ENCODE measurements at places on chromosomes 13 and 19.

DNA sequence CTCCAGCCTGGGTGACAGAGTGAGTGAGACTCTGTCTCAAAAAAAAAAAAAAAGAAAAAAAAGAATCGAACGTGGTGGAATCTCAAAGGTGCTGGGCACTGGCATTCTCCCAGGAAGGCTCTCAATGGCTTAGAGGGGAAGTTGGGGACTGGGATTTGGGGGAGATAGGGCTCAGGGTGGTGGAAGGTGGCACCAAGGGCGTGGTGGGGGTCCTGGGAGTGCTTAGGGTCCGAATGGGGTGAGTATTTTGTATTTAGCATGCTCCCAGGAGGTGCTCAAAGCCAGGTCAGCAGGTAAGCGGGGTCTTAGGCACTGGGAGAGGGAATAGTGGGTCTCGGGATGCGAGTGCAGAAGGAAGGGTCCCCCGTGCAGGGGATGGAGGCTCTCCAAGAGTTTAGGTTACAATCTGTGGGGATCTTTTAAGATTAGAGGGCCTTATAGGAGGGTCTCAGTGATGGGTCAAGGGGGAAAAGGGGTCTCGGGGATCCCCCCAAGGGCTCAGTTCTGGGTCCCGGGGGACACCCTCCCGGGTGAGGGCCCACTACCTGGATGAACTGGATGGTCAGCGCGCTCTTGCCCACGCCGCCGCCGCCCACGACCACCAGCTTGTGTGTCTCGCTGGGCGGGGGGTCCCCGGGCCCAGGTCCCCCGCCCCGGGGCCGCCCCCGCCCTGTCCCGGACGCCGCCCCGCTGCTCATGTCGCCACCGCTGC, 386 bp downstream of the RRAS start:
- no peak for DNase-seq

DNA sequence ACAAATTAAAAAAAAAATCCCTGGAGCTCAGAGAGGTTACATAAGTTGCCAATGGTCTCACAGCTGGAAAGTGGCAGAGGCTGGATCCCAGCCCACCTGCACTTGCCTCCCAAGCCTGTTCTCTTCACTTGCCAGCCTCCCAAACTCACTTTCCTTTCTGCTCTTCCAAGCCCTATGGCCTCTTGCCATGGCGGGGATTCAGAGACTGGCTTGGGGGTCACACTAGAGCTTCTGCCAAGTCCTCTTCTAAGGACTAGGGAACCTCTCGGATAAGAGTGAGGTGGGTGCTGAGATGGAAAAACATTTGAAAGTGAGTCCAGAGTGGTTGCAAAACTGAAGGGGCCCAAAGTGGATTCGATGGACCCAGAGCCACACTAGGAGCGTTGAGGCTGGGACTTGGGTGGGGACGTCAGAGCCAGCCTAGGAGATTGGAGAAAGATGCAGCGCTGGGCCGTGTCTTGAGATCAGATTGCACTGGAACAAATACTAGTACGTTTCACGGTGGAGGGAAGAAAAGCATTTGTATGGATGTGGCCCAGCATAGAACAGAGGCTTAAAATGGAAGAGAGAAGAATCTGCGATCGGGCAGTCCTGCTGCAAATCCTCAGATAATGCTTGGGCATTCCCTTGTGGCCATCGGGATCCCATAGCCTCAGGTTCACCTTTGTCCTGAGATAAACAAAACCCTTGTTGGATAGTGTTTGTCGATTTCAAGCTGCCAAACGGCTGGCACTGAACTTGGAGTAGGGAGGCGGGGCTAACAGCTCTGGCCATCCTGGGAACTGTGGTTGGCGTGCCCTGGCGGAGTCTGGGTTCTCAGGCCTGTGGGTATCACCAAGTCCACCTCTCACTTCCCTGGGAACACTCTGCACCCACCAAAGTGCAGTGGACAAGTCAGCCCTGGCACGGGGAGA, 84.8 kb downstream of the ING1 start:
- no peak for DNase-seq

GRCh38 chr19:55113570-55114039, 3.8 kb downstream of the PPP1R12C start:
- no peak for DNase-seq

DNA sequence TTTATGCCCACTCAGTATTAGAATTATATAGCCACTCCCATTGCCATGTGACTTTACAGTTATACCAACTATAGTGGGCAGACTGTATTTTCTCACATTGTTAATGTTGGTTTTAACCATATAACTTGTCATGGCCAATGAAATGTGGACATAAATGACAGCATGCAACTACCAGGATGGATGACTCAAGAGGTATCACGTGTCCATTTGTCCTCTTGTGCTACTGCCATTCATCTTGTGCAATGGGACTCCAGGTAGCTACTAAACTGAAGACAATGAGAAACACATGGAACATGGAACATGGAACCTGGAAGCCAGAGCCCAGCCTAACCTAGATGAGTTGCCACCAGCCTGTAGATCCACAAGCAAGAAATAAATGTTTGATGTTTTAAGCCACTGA, 242.7 kb upstream of the IPO5 start:
- DNase-seq = no peak

DNA sequence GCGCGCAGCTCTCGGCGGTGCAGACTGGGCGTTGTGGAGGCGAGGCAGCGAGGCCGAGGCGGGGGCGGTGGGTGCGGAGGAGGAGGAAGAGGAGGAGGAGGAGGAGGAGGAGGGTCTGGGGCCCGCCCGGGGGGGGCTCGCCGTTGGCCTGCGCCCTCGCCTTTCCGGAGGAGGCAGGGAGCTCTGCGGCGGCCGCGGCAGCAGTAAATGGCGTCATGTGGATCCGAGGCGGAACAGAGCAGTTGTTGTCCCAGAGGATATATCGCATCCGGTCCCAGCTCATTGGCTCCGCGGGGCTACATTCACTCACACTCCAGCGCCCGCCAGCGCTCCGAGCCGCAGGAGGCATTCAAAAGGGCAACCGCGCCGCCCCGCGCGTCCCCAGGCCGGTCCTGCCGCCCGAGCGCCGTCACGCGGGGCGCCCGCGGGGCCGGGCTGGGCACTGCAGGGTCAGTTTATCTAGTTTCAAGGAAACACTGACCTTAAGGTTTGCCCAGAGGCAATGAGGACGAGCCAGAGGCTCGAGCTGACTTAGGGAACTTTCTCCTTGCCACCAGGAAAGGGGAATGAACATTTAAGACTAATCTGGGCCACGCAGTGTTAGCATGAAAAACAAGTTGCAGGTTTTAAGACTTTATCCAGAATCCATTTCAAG, at the start of gene SPRY2:
Gene SPRY2, minus strand, starts transcription at position 26 of the 655 bp plus-strand sequence. CDS start 3,421 bp downstream, outside the sequence.
- peak; percentile 97 for DNase-seq

GRCh38 chr19:30006207-30006606, 64.2 kb downstream of the URI1 start:
- no peak for DNase-seq

- no peak for DNase-seq
Observed at GRCh38 chr19:39237200-39238184, 7.3 kb downstream of the IFNL3 start.

DNA sequence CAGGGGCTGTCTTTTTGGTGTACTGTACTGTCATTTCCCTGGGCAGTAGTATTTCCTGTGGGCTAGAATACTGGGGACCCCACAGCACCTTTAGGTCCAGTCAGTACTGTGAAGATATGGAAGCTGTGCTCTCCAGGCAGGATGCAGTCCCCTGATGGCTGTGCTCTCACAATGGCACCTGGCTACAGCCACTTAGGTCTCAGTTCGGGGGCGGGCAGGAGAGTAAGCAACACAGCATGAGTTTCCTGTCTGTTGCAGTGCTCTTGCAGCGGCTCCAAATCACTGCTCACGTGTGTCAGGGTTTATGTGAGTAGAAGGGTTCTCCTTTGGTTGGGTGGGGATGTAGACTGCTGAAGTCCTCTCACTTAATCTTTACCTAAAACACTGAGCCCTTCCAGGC, 810.4 kb downstream of the DACH1 start:
- no peak for DNase-seq

GRCh38 chr19:47663911-47664771, 49.1 kb upstream of the EHD2 start:
- peak; percentile 88 for DNase-seq

Measured in suppressor macrophage (primary cell).